Glomerular endothelial cell (primary cell): ENCODE measurements at places on chromosomes 7 and 10.

DNA sequence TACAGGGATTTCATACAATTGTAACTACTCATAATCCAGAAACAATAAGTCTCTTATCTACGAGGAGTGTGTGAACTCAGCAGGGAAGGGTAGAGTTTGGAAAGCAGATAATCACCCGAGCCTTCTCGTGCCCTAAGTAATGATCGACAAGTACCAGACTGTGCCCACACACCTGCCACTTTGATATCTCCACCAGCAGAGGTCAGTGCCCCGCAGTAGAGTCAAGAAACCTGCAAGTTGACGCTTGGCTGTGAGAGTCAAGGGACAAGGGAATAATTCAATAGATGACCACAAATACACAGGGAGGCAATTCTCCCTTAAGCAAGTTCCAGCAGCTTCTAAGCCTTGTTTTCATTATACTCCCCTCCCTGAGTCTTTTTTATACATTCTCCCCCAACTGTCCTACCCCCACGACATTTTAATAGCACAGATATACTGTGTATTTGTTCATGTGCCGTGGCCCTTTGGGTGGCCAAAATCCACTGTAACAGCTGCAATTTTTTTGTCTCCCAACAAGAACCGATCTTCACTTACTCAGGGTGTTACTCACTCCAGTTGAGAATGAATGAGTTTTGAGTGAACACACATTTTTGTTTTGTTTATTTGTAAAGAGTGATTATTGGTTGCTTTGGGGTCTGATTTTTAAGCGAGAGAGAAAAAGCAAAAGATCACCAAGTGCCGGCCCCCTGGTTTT is 106.9 kb upstream of the RHEB start:
- DNase-seq, result no peak

DNA sequence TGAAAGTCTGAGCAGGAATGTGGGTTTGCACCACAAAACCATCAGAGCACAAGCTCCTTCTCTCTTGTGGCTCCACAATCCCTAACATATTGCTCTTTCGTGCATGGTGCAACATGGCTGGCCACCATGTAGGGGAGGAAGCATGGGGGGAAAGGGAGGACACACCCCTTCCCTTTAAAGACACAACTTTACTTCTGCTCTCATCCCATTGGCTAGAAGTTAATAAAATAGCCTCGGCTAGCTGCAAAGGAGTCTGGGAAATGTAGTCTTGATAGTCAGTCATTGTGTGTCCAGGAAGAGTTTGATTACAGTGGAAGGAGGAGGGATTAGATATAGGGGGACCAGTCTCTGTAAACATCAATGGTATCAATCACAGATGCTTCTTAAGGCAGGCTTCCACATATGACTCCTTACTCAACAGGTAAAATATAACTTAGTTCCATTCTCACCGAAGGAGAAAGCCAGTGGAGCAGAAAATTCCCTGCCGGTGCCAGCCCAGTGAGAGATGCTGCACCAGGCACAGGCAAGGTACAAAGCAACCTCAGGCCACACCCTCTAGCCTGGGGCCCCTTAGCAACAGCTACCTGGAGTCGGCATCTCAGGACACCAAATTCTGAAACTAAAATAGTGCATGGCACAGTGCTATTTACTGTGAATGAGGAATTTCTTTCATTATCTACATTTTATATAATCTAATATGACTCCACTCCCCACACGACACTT is 124.7 kb upstream of the CTBP2 start:
- DNase-seq, result no peak

DNA sequence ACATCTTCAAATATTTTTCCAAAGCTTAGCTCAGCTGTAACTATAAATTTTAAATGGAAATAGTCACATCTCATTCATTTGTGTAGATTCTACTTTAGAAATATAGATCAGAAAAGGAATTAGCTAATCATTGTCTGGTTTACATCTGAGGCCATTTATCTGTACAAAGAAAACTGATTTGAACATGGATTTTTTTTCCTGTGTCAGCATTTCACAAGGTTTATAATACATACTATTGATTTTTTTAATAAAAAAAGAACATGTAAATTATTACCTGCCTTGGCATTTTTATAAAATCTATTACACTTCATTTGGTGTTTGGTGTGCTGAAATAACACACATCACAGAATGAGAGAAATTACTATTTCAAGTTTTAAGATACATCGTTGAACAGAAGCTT is 3.5 kb upstream of the GPR37 start:
- no peak for DNase-seq

DNA sequence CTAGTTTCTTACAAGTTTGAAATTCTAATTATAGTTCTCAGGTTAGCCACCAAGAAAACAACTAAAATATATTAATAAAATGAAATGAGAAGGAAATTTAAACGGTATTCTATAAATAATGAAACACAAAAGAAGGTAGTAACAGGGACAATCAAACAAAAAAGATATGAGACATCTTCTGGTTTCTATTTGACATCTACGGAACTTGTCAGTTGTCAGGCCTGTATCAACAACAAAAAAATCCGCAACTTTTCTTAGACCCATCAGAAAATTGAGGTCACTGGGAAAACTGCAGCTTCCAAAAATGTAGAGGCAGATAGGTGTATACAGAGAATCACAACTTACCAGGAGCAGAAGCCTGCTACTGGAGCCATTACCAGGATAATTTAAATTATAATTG is 70.6 kb downstream of the ZPBP start:
- DNase-seq, result no peak

DNA sequence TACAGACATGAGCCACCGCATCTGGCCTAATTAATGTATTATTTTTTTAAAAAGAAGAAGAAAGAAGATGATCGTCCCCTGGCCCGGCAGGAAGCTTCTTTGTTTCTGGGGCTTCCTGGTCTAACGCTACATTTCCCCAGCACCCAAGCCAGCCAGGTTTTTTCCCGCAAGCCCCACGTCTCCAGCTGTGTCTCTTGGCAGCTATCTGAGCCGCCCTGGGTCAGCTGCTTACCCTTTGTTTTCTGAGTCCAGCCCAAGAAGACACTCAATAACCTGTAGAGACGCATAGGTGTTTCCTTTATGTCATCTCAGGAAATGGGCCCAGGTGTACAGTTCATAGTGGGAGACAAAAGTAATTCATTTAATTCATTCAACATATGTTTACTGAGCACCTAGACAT is 110.2 kb downstream of the MTPAP start:
- DNase-seq, result no peak
